ENCODE measurements at places on chromosomes 5 and 9. TPM values are rescaled to one million over a fixed set of nuclear protein-coding genes. Genes with fewer than 3 reads are reported as not detected.

Gene CDC26
- total RNA-seq: 32.2 TPM

Gene MOB3B
- total RNA-seq: 1.2 TPM

Gene KIF2A
- total RNA-seq: 9.4 TPM

Gene ADAMTS12
- total RNA-seq: 3.7 TPM

Gene PDGFRB
- total RNA-seq: 21.2 TPM

Gene GCNT4
- 0.33 TPM for total RNA-seq

Gene CAMK2A
- 10.7 TPM for total RNA-seq

Gene ABCA2
- total RNA-seq: 34.3 TPM

Gene MLLT3
- 18.8 TPM for total RNA-seq

Gene KCNT1
- total RNA-seq: 14.1 TPM

Gene FOXD1
- 0.10 TPM for total RNA-seq

Gene ALG2
- 10.6 TPM for total RNA-seq

Gene ZNF189
- total RNA-seq: 20.2 TPM

Gene TLR4
- total RNA-seq: 10.3 TPM

Gene MAP1B
- total RNA-seq: 61.2 TPM

Gene PTGR1
- 45.0 TPM for total RNA-seq

Gene PHF2
- 23.1 TPM for total RNA-seq

Gene MARCOL
- total RNA-seq: not detected

Gene PCDHAC1
- 0.11 TPM for total RNA-seq

Gene GFPT2
- 2.9 TPM for total RNA-seq

Gene VCP
- 296 TPM for total RNA-seq

Gene TAF11L10
- not detected for total RNA-seq

Gene CCDC192
- total RNA-seq: not detected

Gene SLC24A2
- total RNA-seq: not detected

Gene TAF1L
- total RNA-seq: not detected

Gene WDR41
- 41.5 TPM for total RNA-seq

Gene IL9
- total RNA-seq: not detected

Gene OMD
- total RNA-seq: 6.2 TPM

Gene LRRC70
- total RNA-seq: 0.42 TPM

Gene BTNL3
- total RNA-seq: not detected

Gene JAK2
- total RNA-seq: 95.6 TPM

Gene TCOF1
- 14.1 TPM for total RNA-seq

Gene CDX1
- 0.32 TPM for total RNA-seq

Gene C6
- total RNA-seq: 67.6 TPM

Gene FBP1
- 0.97 TPM for total RNA-seq

Gene PCDHGA1
- total RNA-seq: 2.7 TPM

Gene ST8SIA4
- 5.6 TPM for total RNA-seq

Gene PRDM9
- total RNA-seq: not detected

Gene GABRA6
- not detected for total RNA-seq

Gene MEIKIN
- not detected for total RNA-seq

Gene AGXT2
- not detected for total RNA-seq

Gene GFI1B
- 0.49 TPM for total RNA-seq

Gene CCDC171
- 1.2 TPM for total RNA-seq

Gene ENTPD2
- 1.3 TPM for total RNA-seq

Gene LYRM7
- total RNA-seq: 25.8 TPM

Gene PCDHGA9
- total RNA-seq: 6.4 TPM

Gene NR3C1
- 61.2 TPM for total RNA-seq

Gene AFAP1L1
- 46.6 TPM for total RNA-seq

Gene PCDHGA2
- total RNA-seq: 8.6 TPM

Gene CNTNAP3
- 13.2 TPM for total RNA-seq
